ENCODE measurements at places on chromosomes 11 and 22. TPM values are rescaled to one million over a fixed set of nuclear protein-coding genes. Genes with fewer than 3 reads are reported as not detected.

Gene MUC5AC
- not detected for total RNA-seq

Gene BARX2
- not detected for total RNA-seq

Gene KLHL22
- total RNA-seq: 9.3 TPM

DNA sequence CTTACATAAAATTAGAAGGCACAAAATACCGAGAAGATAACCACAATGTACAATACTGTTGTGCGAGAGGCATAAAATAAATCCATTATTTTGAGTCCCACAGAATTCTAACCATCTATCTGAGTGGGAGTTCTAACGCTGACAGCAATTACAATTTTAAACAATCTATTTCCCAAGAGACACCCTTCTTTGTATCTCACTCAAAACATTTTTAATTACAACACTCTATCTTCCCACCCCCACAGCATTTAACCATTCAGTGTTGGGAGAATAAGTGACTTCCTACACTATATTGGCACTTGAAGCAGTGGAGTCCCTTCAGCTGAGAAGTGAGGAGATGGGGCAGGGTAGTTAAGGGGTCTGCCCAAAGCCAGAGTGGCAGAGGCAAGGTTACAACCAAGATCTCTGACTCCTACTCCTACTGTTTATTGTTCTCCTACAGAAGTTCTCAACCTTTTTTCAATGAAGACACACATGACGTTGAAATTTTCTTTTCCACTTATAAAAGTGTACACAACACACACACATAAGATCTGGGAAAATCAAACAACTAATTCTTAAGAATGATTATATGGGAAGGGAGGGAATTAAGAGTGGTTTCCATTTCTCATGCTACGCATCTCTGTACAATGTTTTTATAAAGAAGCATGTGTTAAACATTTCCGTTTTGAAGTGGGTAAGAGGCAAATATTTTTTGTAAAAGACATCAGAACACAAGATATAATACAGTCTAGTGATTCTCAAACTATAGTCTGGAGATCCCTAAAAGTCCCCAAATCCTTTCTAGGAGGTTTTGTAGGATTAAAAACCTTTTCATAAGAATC, 10.9 kb downstream of the SLC25A17 start:
- DNase-seq: no peak
- no peaks in the 10 kb centered on the region for H3K4me1 ChIP-seq
- H3K27me3 ChIP-seq: no peaks in the 10 kb centered on the region
- H3K27ac ChIP-seq: no peak overlapping the region
- no peaks in the 10 kb centered on the region for H3K36me3 ChIP-seq

DNA sequence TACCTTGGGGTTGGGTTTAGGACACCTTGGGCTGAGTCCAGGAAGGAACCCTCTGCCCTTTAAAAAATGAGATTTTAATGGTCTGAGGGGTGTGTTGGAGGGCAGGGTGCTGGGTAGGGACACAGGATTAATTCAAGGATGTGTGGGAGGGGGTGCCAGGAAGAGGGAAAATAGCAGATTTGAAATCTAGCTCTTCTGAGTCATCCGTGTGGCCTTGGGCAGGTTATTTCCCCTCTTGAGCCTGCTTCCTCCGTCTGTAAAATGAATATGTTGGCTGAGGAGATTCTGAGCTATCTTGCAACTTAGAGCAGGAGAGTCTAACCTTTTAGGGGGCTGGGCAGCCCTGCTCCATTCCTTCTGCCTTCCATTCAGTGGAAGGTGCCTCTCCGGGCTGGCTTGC, 3.0 kb downstream of the TSPAN18 start:
- H3K4me1 ChIP-seq: peaks cover 26% of the 10 kb centered on the region
- no peak overlapping the region for H3K27ac ChIP-seq
- no peak for DNase-seq
- H3K27me3 ChIP-seq: peaks cover 48% of the 10 kb centered on the region

- H3K27me3 ChIP-seq: no peaks in the 10 kb centered on the region
- H3K4me1 ChIP-seq: no peaks in the 10 kb centered on the region
- H3K4me3 ChIP-seq: no peak overlapping the region
- no peak for DNase-seq
Measured at GRCh38 chr11:111393096-111393495, 14.0 kb upstream of the POU2AF1 start.

GRCh38 chr22:31736458-31736857, 13.5 kb downstream of the PRR14L start:
- H3K4me3 ChIP-seq: no peak overlapping the region
- H3K27me3 ChIP-seq: no peaks in the 10 kb centered on the region
- H3K27ac ChIP-seq: no peak overlapping the region
- no peak for DNase-seq

GRCh38 chr22:37546437-37547250, 13.6 kb upstream of the CDC42EP1 start:
- no peak for DNase-seq
- peak overlapping the region; percentile 72 for H3K27ac ChIP-seq

- H3K27me3 ChIP-seq: no peaks in the 10 kb centered on the region
- H3K4me3 ChIP-seq: no peak overlapping the region
- no peak overlapping the region for H3K27ac ChIP-seq
- DNase-seq: no peak
Measured at GRCh38 chr11:92976681-92977080, 7.2 kb downstream of the MTNR1B start.

GRCh38 chr22:34096770-34097169, 176.5 kb upstream of the LARGE1 start:
- no peaks in the 10 kb centered on the region for H3K36me3 ChIP-seq
- no peak overlapping the region for H3K27ac ChIP-seq
- DNase-seq: no peak
- H3K27me3 ChIP-seq: no peaks in the 10 kb centered on the region
- H3K4me1 ChIP-seq: no peaks in the 10 kb centered on the region

DNA sequence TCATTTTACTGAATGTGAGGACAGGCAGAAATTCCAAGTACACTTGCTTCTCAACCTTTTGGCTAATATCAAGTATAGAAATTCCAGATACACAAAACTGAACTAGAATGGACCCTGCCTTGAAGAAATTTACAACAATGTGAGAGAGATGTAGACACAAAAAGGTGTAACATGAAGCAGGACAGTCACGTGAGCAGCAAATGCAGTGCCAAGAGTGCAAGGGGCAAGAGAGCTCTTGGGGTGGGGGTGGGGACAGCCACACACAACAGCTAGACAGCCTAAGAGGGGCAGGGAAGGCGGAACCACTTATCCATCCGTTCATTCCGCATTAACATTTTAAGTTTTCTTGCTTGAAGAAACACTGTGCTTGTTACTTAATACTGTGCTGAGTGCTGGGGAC, 28.9 kb downstream of the PLEKHA7 start:
- H3K36me3 ChIP-seq: no peaks in the 10 kb centered on the region
- H3K27me3 ChIP-seq: no peaks in the 10 kb centered on the region
- no peak for DNase-seq
- H3K4me1 ChIP-seq: peaks cover 26% of the 10 kb centered on the region
- no peak overlapping the region for H3K4me3 ChIP-seq
- H3K27ac ChIP-seq: no peak overlapping the region

GRCh38 chr11:122028545-122028944, 87.5 kb downstream of the BLID start:
- DNase-seq: no peak
- H3K27ac ChIP-seq: no peak overlapping the region
- no peaks in the 10 kb centered on the region for H3K36me3 ChIP-seq
- no peaks in the 10 kb centered on the region for H3K27me3 ChIP-seq
- no peak overlapping the region for H3K4me3 ChIP-seq
- no peaks in the 10 kb centered on the region for H3K4me1 ChIP-seq

DNA sequence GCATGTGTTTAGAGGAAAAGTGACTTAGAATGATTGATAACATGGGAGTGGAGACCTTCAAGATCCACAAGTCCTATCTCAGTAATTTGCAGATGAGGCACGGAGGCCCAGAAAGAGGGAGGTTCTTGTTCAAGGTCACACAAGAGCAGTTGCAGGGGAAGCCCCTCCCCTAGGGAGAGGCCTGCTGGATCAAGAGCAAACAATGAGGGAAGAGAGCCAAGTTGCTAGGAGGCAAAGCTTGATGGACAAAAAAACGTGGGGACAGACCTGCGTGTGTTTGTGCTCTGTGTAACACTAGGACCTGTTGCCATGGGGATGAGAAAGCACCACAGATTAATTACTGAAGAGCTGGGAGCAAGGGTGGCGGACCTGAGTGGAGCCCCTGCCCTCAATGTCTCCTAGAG, 6.4 kb upstream of the MFRP start:
- peaks cover 1% of the 10 kb centered on the region for H3K4me1 ChIP-seq
- H3K4me3 ChIP-seq: no peak overlapping the region

- no peaks in the 10 kb centered on the region for H3K27me3 ChIP-seq
- peaks cover 91% of the 10 kb centered on the region for H3K36me3 ChIP-seq
- H3K4me3 ChIP-seq: no peak overlapping the region
- H3K27ac ChIP-seq: no peak overlapping the region
Measured at GRCh38 chr11:67251841-67252240, 14.4 kb upstream of the GRK2 start.

GRCh38 chr22:43479301-43479950, 67.6 kb downstream of the MPPED1 start:
- H3K27ac ChIP-seq: no peak overlapping the region
- no peak for DNase-seq
- H3K4me3 ChIP-seq: no peak overlapping the region
- H3K36me3 ChIP-seq: no peaks in the 10 kb centered on the region
- no peaks in the 10 kb centered on the region for H3K27me3 ChIP-seq

DNA sequence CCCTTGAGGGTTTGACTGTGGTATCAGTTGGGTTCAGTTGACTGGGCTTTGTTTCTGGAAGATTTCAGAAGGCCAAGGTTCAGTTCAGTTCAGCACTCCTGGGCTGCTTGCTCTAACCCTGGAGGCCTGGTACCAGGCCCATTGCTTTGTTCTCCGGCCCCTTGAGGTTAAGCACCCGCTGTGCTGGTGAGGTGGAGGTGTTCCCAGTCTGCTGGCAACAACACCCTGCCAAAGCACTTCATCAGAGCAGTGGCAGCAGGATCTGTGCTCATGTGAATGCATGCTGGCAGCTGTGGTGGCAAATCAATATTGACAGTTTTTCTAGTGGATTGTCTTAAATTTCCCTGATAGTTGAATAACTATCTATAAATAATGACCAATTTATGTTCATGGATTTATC, 3.8 kb upstream of the SCGB1D1 start:
- H3K27me3 ChIP-seq: no peaks in the 10 kb centered on the region
- no peaks in the 10 kb centered on the region for H3K36me3 ChIP-seq
- no peak for DNase-seq
- no peak overlapping the region for H3K27ac ChIP-seq

GRCh38 chr11:83162377-83162776, 5.4 kb downstream of the PCF11 start:
- no peak for DNase-seq
- H3K36me3 ChIP-seq: peaks cover 69% of the 10 kb centered on the region
- no peaks in the 10 kb centered on the region for H3K27me3 ChIP-seq
- 0 out of 2 replicates have a peak, but pooled peaks cover 4% of the 10 kb centered on the region for H3K4me1 ChIP-seq

- no peak for DNase-seq
- H3K27me3 ChIP-seq: no peaks in the 10 kb centered on the region
- H3K4me1 ChIP-seq: peaks cover 7% of the 10 kb centered on the region
- no peaks in the 10 kb centered on the region for H3K36me3 ChIP-seq
- no peak overlapping the region for H3K4me3 ChIP-seq
Measured at GRCh38 chr11:1767399-1768140, 3.8 kb upstream of the CTSD start.

DNA sequence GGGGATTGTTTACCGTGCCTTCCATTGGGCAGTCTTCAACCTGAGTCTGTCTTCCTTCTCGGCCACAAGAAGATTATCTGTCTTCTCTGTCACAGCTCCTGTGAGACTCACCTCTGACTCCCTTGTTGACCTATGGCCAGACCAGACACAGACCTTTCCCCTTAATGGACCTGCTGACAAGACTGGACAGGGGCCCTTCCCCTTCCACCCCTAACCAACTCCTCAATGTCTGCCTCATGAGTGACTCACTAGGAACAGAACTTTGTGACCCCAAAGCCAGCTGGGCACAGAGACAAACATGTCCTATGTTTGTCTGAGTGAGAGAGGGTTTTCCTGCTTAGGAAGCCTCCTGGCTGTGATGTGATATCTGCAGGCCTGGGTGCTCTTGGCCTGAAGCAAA, 405.0 kb downstream of the BRD1 start:
- H3K4me3 ChIP-seq: no peak overlapping the region
- no peak for DNase-seq
- no peaks in the 10 kb centered on the region for H3K27me3 ChIP-seq
- no peaks in the 10 kb centered on the region for H3K36me3 ChIP-seq
- no peak overlapping the region for H3K27ac ChIP-seq
- no peaks in the 10 kb centered on the region for H3K4me1 ChIP-seq

GRCh38 chr22:46696229-46696518, 41.9 kb downstream of the CERK start:
- H3K36me3 ChIP-seq: peaks cover 29% of the 10 kb centered on the region
- no peak overlapping the region for H3K4me3 ChIP-seq
- DNase-seq: no peak
- H3K4me1 ChIP-seq: no peaks in the 10 kb centered on the region

- no peak overlapping the region for H3K4me3 ChIP-seq
- peaks cover 13% of the 10 kb centered on the region for H3K36me3 ChIP-seq
- H3K27me3 ChIP-seq: no peaks in the 10 kb centered on the region
- no peak for DNase-seq
- H3K27ac ChIP-seq: no peak overlapping the region
Measured at GRCh38 chr11:70365544-70365927, 32.8 kb upstream of the CTTN start.

GRCh38 chr11:61107888-61108287, 5.6 kb downstream of the CD5 start:
- H3K4me1 ChIP-seq: no peaks in the 10 kb centered on the region
- H3K4me3 ChIP-seq: no peak overlapping the region
- H3K36me3 ChIP-seq: no peaks in the 10 kb centered on the region
- no peak for DNase-seq
- no peaks in the 10 kb centered on the region for H3K27me3 ChIP-seq

DNA sequence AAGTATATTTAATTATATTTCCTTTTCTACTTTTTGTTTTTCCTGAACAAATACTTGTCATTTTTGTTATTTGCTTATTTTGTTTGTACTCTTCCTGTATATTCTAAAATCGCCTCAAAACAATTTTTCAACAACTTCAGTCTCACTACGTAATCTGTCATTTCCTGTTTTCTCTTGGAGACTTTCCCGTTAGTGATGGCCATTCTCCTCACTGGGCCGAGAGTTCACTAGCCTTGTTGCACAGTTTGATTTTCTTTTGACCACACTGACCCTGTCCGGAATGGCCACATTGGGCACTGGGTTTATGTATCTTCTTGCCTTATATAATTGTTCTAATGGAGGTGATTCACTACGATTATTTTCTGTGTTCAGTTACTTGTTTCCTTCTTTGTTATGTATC, 726.1 kb downstream of the FAM181B start:
- H3K27ac ChIP-seq: no peak overlapping the region
- H3K4me3 ChIP-seq: no peak overlapping the region
- no peaks in the 10 kb centered on the region for H3K36me3 ChIP-seq

Data from H1 (cell line).